Uterus (tissue), 4 donors: ENCODE measurements at places on chromosomes 4 and X. TPM values are rescaled to one million over a fixed set of nuclear protein-coding genes. Genes with fewer than 3 reads are reported as not detected.

Gene USP17L21
- total RNA-seq: not detected

Gene UBE2K
- total RNA-seq: 142 TPM

DNA sequence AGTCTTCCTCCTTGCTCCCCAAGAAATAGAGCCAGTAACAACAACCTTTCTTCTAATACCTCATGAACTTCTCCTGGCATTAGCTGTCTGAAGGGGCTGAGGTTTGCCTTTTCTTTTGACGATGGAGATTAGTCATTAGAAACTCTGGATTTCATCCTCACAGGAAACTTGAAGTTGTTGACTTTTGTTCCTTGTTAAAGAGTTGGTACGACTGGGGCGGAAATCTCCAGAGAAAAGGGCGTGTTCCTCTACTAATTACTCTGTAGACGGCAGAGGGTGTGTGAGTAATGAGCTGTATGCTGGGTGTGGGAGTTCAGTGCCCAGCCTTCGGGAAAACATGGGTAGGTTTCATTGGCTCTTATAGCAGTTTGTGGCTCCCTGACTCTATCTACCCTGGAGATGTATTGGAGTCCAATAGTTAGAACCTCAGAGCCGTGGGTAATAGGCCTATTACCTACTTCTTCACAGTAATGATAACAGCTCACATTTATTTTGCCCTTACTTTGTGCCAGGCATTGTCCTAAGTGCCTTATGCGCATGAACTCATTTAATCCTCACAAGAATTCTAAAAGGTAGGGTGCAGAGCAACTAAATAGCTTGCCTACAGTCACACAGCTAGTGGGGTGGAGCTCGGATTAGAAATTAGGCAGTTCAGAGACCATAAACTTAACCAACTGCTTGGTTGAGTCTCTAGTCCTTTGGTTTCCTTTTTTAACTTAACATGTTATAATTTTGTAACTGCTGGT is 23.4 kb downstream of the TMEM164 start:
- H3K36me3 ChIP-seq: no peaks in the 10 kb centered on the region
- DNase-seq: no peak
- H3K4me3 ChIP-seq: no peak overlapping the region

Gene ZFP92
- 2.4 TPM for total RNA-seq

DNA sequence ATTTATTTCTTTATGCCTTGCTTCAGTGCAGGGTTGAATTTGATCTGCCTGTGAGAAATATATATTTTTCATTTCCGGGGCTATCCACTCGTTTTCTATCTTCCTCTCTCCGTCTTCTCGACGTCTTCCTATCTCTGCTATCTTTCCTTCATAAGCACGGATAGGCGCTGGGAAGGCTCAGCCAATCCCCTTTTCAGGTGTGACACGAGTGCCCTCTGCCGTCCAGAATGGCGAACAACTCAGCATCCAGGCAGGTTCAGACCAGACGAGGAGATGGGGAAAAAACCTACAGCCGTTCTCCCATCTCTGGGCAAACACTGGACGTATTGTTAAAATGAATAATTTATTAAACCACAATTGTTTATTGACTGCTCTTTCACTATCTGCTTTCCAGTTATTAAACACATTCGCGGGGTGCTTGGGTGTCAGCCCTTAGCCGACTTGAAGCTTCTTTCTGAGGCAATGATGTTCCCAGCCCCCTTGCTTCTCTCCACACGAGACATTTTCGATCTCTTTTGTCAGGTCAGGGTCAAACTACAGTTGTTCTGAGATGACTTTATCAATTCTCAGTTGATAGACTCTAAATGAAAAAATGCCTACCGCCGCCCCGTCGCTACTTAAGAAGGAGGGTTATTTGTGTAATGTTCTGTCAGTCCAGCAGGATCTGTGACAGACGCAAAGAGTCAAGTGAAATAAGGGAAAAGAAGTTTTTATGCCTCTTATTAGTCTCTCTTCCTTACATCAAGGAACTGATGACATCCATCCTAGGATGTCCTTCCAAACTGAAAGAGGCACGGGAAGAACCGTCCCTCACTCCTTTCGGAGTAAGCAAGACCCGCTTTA is 96.3 kb upstream of the NOCT start:
- no peaks in the 10 kb centered on the region for H3K36me3 ChIP-seq
- H3K4me1 ChIP-seq: no peaks in the 10 kb centered on the region
- DNase-seq: peak; percentile 47
- H3K27me3 ChIP-seq: no peaks in the 10 kb centered on the region
- H3K27ac ChIP-seq: no peak overlapping the region

- no peak overlapping the region for H3K4me3 ChIP-seq
- no peaks in the 10 kb centered on the region for H3K27me3 ChIP-seq
- no peak overlapping the region for H3K27ac ChIP-seq
- DNase-seq: no peak
- H3K4me1 ChIP-seq: no peaks in the 10 kb centered on the region
- H3K36me3 ChIP-seq: no peaks in the 10 kb centered on the region
Observed at GRCh38 chr4:127548990-127549925, 83.5 kb upstream of the INTU start.

DNA sequence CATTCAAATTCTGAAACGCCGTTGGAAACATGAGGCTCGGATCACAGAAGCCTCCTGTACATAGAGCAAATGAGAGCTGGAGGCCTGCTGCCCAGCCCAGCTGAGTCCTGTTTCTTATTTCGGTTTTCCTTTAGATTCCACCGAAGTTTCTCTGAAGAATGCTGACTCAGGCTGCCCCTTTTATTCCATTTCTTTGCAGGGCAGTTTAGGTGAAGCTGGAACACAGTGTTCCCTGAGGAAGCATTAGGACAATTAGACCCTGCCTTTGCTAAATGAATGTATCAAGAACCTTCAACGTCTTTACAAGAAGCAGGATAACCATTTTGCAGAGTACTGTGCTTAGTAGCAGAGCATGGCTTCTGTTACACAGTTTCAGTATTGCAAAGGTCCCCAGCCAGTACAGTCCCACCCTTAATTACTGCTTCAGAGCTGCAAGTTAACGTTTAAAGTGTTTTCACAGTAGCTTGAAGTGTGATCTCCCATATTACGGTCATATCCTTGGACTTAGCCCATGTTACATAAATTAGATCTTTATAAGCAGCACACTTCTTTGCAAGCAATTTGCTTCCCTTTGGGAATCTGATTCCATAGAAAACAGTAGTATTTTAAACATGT is 117.0 kb downstream of the TBL1X start:
- DNase-seq: no peak
- no peaks in the 10 kb centered on the region for H3K36me3 ChIP-seq
- no peaks in the 10 kb centered on the region for H3K4me1 ChIP-seq

Gene SASH3
- 2.1 TPM for total RNA-seq
